ENCODE measurements at places on chromosomes 4 and X. TPM values are rescaled to one million over a fixed set of nuclear protein-coding genes. Genes with fewer than 3 reads are reported as not detected.

DNA sequence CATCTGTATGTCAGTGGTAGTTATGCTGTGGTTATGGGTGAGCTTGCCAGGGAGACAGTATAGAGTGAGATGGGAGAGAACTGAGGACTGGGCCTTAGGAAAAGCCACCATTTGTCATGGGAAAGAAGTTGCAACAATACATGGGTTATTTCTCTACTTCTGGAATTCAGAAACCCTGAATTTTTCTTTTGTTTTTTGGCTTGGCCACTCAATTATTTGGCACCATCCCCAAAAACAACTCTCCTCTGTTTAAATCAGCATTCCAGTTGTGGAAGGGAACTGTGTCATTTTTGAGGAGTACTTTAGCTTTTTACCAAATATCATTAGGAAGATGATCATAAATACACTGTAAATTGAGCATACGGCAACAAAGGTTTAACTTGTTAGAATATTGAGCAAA lies 41.1 kb upstream of the ACSL4 start:
- no peak for DNase-seq

DNA sequence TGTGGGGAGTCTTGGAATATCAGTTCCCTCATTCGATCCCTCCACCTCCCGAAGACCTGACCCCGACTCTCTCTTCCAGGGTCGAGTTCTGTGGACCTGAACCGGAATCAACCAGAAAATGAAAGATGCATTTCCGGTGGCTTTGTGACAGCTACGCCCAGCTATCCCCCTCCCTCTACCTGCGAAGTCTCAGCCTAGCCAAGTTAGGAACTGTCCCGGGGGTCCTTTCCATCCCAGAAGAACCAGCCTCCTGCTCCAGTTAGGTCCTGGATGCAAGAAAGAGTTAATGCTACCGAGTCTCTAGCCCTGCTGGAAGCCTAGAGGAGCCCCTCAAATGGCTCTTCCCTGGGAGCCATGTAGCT lies 13.4 kb upstream of the ETDC start:
- no peak for DNase-seq

DNA sequence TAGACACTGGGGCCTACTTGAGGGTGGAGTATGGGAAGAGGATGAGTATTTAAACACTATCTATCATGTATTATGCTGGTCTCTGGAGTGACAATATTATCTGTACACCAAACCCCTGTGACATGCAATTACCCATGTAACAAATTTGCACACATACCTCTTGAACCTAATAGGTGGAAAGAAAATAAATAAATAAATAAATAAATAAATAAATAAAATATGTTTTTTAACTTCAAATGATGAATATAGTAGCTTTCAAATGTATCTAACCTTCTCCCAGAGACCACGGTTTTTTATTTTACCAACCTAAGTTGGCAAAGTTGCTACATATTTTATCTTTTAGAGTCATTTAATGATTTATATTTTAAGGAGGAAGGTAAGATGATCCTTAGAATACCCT lies 105.0 kb downstream of the TGIF2LX start:
- no peak for DNase-seq

DNA sequence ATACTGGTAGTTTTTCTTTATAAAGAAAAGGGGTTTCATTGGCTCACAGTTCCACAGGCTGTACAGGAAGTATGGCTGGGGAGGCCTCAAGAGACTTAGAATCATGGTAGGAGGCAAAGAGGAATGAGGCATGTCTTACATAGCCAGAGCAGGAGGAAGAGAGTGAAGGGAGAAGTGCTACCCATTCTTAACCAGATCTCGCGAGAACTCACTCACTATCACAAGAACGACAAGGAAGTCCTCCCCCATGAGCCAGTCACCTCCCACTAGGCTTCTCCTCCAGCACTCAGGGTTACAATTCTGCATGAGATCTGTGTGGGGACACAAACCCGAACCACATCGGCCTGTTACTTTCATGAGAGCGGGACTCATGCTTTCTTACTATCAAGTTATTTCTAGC lies 240.5 kb downstream of the TENM3 start:
- no peak for DNase-seq

DNA sequence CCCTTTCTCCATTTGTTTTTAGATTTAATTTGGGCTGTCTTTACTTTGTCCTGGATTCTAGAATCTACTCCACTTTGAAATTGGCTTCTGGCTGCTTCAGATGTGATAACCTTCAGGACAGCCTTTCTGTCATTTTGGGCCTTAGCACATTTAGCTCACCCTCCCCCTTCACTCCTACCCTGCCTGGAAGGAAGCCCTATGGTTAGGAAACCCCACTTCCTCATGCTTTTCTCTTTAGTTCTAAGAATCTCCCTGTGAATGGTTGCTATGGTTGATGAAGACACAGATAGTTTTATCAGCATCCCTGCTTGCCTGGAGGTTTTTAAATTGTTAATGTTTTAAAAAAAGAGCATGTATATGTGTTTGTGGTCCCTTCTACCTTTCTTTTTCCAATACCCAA lies 100.7 kb upstream of the PTPN13 start:
- no peak for DNase-seq

GRCh38 chr4:155659176-155659575 lies 7.5 kb upstream of the GUCY1A1 start:
- no peak for DNase-seq

DNA sequence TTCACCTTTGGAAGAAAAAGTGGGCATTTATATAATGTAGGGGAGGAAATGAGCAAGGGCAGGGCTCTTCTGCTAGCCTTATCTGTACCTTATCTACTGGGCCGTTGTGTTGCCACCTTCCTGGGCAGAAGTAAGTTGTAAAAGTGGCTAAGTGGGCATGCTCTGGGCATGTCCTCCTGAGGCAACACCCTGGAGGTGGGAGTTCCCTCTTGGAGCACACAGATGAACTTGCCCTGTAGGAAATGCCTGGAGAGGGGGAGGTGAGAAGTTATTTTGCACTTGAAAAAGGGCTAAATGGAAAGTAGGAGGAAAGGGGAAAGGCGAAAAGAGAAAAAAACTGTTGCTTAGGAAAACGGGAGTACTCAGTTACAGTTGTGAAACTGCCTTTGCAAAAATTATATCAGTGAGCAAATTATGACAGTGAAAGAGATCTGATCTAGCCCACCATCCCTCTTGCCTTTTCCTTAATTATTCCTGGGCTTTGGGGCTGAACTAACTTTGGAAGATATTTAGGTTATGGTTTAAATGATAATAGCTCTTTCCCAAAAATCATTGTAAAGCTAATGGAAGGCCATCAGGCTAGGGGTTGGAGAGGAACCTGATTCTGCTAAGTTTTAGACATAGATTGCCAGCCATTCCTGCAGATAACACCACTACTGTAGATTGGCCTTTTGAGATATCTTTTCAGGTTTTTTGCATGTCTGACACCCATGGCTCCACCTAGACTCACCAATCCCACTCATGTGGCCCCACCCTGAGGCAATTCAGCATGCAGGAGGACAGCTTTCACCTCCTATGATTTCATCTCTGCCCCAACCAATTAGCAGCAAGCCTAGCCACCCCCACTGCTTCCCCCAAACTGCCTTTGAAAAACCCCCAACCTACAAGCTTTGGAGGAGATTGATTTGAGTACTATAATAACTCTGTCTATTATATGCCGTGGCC lies 20.5 kb upstream of the ZNF81 start:
- peak; percentile 36 for DNase-seq

- no peak for DNase-seq
Measured at GRCh38 chr4:4961936-4962335, 57.3 kb downstream of the CYTL1 start.

- no peak for DNase-seq
Measured at GRCh38 chr4:154942176-154942575, 161.1 kb downstream of the RBM46 start.

- DNase-seq: no peak
Measured at GRCh38 chrX:43581888-43582539, 74.1 kb upstream of the MAOA start.

GRCh38 chr4:186858355-186858754 lies 134.7 kb upstream of the FAT1 start:
- no peak for DNase-seq

- no peak for DNase-seq
Measured at GRCh38 chrX:116756958-116757357, 294.2 kb upstream of the CT83 start.

GRCh38 chr4:68569466-68570121 lies 6.5 kb downstream of the UGT2B17 start:
- DNase-seq: no peak

GRCh38 chrX:69027181-69028005 lies 137.9 kb downstream of the PJA1 start:
- peak; percentile 26 for DNase-seq

DNA sequence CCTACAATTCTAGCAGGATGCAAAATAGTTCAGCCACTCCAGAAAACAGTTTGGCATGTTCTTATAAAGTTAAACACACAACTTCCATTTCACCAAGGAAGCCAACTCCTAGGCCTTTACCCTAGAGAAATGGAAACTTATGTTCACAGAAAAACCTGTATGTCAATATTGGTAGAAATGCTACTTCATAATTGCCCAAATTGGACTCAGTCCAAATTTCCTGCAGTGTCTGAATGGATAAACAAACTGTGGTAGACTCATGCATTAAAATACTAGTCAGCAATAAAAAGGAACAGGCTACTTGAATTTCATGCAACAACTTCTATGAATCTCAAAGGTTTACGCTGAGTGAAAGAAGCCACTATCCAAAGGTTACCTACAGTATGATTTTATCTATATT lies 1738.8 kb upstream of the IGFBP7 start:
- no peak for DNase-seq

DNA sequence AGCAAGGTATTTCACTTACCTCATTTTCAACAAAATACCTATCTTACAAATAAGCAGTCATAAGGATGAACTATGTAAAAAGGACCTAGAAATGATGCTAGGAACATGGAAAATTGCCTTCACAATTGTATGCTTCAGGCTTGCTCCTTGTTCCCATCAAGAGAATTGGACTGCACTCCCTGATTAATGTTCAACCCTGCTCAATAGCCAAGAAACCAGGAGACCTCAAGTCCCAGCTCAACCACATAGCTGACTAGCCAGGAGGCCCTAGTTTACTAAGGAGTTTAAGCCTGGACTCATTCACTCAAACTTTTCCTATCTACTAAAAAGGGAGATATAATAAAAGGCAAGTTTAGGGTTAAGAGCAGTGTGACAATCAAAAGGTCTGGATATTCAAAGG lies 146.6 kb upstream of the DGKK start:
- DNase-seq: no peak

DNA sequence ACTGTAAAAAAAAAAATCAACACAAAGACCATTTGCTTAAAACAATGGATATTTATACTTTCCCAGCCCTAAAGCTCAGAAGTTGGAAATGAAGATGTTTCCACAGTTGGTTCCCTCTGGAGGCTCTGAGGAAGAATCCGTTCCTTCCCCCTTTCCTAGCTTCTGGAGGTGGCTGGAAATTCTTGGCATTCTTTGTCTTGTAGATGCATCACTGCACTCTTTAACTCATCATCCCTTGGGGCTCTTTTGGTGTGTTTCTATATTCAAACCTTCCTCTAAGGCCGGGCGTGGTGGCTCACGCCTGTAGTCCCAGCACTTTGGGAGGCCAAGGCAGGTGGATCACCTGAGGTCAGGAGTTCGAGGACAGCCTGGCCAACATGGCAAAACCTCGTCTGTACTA lies 78.7 kb downstream of the VCX3A start:
- DNase-seq: no peak

DNA sequence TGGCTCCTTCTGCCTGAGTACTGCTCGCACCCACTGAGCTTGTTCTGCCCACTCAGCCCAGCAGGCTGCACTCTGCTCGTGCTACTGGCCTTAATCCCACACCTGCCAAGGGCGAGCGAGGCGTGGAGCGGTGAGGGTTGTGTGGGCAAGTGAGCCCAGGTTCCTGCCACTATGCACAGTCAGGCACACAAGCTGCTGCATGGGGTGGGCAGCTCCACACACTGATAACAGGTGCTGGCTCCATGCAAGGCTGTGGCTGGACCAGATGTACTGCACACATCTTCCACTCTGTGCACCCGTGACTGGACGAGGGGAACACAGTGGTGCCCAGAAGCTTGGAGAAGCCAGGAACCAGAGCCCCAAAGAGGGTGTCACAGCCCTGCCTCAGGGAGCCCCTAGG lies 184.3 kb upstream of the NUDT6 start:
- DNase-seq: no peak

DNA sequence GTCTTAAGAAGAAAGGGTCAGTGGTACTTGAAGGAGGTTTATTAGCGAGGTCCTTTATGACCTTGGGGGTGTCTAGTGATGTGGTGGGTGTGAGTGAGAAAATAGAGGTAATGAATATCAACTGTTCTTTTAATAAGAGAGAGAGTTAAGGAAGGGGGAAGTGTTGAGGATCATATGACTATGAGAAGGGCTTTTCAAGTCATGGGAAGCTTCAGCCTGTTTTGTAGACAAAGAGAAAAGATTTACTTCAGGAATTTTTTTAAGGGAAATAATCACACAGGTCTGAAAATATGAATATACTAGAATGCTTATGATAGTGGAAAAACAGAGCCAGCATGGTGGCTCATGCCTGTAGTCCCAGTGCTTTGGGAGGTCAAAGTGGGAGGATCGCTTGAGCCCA lies 41.3 kb upstream of the MTMR1 start:
- DNase-seq: no peak

DNA sequence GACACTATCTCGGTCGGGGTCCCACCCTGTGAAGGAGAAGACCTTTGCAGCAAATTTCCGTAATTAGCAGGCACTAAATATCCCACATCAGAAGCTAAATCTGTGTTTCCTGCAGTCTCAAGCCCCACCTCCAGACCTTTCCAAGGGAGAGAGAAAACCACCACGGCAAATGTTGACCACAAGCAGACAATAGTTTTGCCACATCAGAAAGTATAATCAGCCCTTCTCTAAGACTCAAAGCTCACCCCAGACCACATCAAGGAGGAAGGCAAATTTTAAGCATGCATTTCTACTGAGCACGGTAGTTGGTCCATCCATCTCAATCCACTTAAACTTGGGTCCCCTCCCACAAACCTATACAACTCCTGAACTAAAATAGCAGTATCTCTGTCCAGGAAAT lies 398.5 kb downstream of the GPM6A start:
- no peak for DNase-seq

DNA sequence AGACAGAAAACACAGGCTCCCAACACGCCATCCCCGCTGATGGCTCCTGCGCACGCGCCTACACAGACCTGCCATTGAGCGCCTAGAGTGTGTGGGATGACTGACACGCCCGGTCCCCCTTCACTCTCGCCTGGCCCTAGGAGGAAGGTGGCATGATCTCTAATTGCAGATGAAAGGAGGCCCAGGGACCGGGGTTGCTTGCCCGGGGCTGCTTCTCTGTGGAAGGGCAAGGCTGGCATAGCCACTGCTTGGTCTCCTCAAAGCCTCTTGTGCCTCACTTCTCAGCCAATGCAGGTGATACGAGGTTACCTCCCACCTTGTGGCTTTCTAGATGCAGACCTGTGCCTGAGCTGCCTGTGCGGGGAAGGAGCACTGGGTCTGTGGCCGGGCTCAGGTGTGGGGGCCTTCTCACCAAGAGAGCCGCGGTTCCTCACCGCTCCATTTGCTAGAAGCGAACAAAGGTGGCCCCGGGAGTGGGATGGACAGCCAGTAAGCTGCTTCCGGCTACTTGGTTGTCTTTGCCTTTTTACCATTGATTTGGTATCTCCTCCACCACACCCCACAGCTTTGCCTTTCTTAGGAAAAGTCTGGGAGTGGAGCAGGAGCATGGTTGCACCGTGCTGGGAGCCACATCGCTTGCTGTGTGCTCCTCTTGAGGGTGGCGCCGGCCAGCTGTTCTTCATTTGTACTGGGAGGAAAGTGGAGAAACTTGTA lies 47.0 kb downstream of the TBC1D14 start:
- no peak for DNase-seq

Gene TMEM144
- 24.1 TPM for total RNA-seq

Gene HMGB3
- 39.1 TPM for total RNA-seq

Gene TMSB15A
- 0.46 TPM for total RNA-seq

Gene CXorf38
- 16.7 TPM for total RNA-seq

Gene SH2D1A
- 0.34 TPM for total RNA-seq

Gene ADH1C
- 373 TPM for total RNA-seq

Gene CXCL13
- 0.24 TPM for total RNA-seq

Gene GK
- 58.9 TPM for total RNA-seq

Gene AFF1
- total RNA-seq: 95.2 TPM
